ENCODE measurements at places on chromosomes 5 and 9.

- no peak for DNase-seq
These were observed 4.2 kb upstream of the CA9 start for GRCh38 chr9:35669331-35670145.

GRCh38 chr9:31335529-31336234 lies 1048.8 kb upstream of the ACO1 start:
- no peak for DNase-seq

- DNase-seq, result no peak
These were observed 46.0 kb downstream of the SHB start for GRCh38 chr9:38022995-38023394.

- DNase-seq, result no peak
These were observed 43.7 kb downstream of the PHF2 start for GRCh38 chr9:93620041-93620506.

DNA sequence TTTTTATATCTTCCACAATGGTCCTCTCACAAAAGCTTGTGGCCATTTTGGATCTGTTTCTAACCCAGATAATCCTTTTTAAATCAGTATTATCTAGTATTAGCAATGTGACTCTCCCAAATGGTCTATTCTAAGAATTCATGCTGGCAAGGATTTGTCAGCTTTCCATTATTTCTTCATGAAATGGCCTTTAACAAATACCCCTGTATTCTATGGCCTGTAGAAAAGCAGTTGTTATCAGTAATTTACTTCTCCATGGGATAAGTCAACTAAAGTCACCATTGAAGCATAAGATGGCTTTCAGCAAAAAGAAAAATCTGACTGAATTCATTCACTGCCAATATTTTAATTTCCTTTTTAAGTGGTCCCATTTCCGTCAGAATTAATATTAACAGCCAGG lies 346.4 kb upstream of the FAM174A start:
- DNase-seq, result no peak

DNA sequence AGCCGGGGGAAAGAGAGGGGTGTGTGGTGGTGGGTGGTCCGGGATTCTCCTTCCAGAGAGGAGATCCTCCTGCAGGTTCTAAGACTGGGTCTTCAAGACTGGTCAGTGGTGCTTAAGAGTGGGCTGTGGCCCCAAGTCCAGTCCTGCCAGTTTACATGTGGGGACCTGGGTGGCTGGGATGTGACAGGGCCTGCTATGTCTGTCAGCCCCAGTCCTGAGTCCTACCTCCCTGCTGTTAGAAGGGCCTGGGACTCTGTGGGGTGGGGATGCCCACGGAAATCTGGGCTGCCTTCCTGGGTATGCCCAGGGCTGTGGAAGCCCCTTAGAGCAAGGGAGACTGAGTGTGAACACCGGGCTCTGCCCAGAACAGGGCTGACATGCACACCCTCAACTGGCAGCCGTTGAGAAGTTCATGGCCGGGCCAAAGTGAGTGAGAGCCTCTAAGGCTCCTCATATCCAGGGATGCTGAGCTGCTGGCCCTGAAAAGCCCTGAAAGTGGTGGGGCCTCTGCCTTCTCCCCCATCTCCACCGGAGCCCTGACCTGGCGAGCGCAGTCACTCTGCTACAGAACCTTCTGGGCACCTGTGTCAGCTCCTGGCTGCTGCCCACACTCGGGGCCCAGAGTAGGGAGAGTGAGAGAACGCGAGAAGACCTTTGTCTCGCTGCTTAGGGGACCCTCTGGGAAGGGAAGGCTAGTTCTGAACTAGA lies 1.7 kb downstream of the PHF2 start:
- DNase-seq, result no peak

GRCh38 chr5:150512368-150512747 lies 4.4 kb downstream of the NDST1 start:
- no peak for DNase-seq

DNA sequence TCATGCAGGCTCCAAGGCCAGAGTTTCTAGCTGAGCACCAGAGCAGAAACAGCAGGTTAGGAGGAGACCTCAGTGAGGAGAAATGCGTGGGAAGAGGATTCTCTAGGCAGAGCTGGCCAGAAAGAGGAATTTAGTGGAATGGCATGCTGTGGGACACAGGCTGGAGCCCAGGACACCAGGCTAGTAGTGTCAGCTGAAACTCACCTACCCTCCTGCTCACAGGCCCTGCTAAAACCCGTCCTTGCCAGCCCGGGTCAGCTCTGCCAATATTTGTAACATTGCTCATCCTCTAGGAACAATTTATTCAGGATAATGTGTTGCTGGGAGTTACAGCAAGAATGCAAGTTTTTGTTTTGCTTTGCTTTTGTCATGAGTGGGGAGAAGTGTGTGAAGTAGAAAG lies 40.2 kb upstream of the AGXT2 start:
- no peak for DNase-seq

GRCh38 chr9:1077616-1078015 lies 27.5 kb downstream of the DMRT2 start:
- DNase-seq, result no peak

DNA sequence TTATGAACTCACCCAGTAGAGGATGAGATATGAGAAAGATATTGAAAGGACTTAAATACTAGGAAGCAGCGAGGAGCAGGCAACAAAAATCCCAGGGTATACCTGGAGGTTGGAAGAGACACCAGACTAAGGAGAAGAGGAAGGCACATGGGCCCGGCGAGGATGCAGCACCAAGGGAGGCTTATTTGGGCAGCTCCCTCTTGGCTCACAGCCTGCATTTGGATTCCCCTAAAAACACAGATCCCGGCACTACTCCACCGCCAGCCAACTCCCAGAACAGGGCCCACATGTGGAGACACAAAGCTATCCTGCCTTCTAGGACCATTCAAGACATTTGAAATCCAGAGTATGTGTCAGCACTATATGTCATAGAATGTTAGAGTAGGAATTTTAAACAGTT lies 199.8 kb upstream of the FBXL7 start:
- DNase-seq, result no peak
